ENCODE measurements at places on chromosomes 13 and 19.

- DNase-seq, result no peak
These were observed 10.2 kb upstream of the F7 start for GRCh38 chr13:113095146-113096051.

- peak; percentile 73 for DNase-seq
These were observed 1.5 kb downstream of the SBNO2 start for GRCh38 chr19:1172353-1173158.

DNA sequence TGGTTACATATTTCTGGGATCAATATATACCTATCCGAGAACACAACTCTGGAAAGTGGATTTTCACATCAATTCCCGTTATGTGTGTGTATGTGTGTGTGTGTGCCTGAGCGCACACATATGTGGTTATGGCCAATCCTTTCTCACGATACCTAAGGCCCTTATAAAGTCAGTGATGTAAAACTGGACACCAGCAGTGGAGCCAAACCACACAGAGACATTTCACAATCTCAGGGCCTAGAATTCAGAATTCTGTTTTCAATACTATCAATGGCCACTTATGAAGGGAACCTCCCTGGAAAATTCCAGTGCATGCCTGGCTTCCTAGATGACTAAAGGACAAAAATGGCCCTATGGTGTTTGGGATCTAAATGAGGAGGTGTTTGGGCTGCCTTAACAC lies 187.3 kb upstream of the UBL3 start:
- no peak for DNase-seq

DNA sequence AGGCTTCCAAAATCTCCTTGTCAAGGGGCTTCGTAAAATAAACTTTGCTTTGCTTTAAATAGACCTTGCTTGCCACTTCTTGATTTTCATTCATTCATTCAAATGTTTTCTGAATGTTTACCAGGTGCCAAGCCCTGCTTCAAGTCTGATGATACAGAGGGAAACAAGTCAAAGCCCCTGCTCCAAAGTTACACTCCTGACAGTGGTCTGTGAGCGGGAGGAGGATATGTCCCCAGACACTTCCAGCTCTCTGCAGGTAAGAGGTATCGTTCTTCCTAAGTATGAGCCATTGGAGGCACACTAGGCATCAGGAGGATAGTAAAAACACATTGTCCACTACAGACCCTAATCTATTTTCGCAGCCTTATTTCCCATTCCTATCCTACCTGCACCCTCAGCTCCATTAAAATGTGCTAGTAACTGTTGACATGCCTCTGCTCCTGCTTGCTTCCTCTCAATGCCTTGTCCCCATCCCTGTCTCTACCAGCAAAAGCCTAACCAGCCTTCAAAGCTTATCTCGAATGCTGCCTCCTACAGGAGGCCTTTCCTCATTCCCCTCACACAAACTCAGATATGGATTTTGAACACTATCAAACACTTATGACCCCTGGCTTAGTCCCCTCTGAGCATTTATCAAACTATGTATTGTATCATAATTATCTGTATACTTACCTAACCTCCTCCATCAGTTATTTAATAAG lies 6.2 kb upstream of the WBP4 start:
- DNase-seq, result no peak

- no peak for DNase-seq
These were observed 444.8 kb downstream of the LIG4 start for GRCh38 chr13:107770541-107770940.

DNA sequence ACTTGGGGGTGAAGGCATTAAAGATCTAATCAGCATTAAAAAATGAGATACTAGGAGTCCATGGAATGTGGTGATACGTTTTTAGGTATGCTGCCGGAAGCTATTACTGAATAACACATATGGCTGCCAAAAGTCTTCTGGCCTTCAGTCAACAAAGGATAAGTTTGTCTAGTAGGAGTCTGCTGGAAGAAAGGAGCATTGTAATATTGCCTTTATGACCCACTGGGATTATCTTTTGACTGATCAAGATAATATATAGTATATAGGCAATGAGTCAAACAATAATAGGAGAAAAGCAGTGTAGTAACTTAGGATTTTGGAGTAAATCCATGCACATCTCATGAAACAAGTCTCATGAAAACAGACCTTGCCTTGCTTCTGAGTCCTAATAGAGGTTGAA lies 295.4 kb downstream of the SLITRK6 start:
- DNase-seq, result no peak

DNA sequence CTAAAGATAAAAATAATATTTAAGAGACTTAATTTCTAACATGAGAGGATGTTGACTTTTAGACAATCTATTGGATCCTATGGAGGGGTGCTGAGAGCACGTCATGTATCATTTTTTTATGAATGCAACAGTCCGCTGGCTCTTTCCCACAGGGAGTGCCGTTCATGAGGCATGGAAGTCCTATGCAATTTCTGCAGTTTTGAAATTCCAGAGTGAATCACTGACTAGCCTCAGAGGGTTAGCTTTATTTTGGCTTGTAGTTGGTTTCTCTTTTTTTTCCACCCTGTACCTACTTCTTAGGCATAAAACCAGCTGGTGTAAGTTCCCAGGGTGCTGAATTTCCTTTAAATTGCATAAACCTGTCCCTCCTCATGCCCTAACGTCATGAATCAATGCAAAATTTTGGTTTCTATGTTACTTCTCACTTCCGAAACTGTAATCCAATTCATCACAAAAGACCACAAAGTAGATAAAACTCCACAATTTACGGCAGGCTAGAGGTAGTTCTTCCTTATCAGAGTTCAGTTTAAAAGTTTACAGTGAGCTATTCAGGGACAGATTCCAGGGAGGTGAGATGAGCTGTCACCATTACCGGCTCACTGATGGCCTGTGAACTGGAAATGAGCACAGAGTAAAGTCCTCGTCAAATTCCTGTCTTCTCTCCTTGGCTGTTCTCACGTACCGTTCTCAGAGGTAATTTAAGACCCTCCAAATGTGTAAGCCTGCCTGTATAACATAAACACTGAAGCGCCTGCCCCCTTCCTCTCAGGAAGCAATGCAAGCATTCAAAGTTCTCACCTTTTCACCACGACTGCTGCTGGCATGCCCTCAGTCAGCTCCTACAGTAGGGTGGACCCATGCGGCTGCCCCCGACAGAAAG lies 216.6 kb upstream of the SLC10A2 start:
- DNase-seq, result no peak

GRCh38 chr13:100517728-100518127 lies 70.9 kb downstream of the GGACT start:
- peak; percentile 16 for DNase-seq

DNA sequence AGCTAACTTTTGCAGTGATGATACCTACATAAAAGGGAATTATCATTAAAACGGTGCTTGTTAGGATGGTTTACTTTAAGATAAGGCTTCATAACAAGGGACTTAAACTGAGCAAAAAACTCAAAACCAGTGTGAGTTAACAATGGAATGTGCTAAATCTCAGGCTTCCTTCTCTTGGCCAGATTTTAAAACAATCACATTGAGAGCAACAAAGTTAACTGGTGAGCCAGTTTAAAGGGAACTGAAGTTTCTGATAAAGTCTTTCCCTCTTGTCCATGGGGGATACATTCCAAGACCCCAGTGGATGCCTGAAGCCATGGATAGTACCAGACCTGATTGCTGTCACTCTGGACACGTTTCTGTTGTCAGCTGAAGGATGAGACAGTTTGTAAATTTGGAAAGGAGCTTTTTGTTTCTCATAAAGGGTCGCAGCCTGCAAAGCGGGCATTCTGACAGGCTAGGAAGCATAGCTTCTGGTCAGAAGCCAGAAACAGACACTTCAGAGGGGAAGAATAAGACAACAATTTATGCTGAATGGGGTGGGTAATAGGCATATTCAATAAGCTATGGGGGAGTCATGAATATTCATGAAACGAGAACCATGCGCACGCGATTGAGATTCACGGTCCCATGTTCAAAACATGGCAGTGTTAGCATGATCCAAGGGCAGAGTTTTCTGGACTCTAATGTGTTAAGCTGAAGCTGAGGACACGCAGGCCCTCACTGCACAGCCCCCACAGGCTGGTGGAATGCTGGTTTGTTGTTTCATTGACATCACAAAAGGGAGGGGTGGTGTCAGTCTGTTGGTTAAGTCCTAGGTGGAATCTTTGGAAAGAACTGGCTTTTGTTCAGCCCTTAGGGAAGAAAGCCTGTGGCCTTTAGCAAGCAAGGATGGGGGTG lies 150.6 kb upstream of the RNF113B start:
- DNase-seq, result no peak

- no peak for DNase-seq
These were observed 397 bp downstream of the SLC44A2 start for GRCh38 chr19:10625762-10626138.

DNA sequence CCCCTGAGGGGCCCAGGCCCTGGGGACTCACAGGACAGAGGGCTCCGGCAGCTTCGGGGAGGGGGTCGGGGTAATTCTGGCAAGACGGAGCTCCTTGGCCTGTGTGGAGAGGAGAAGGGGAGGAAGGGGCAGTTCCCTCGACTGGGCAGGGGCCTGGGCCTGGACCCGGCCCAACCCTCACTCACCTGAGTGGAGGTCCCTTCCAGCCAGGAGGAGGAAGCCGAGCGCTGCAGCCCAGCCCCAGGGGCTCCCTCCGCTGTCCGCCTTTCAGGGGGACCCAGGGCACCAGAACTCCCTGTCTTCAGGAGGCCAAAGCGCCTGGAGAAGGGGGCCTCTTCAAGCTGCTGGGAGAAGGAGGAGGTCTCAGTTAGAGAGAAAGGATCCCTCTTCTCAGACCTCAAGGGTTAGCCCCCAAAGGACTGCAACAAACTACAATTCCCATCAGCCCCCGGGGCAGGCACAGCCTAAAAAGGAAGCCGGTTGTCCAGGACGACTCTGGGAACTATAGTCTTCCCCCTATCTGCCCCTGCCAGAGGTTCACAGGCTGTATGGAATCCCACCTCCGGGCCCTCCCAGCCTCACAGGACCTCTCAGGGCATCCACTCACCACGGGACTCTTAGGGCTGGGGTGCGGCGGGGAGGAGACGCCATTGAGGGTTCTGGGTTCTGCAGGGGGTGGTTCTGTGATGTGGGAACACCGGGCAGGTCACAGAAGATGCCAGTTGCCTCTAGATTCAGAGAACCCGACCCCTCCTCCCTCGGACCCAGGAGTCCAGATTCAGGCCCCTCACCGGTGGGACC lies 19.8 kb downstream of the EPS8L1 start:
- no peak for DNase-seq

DNA sequence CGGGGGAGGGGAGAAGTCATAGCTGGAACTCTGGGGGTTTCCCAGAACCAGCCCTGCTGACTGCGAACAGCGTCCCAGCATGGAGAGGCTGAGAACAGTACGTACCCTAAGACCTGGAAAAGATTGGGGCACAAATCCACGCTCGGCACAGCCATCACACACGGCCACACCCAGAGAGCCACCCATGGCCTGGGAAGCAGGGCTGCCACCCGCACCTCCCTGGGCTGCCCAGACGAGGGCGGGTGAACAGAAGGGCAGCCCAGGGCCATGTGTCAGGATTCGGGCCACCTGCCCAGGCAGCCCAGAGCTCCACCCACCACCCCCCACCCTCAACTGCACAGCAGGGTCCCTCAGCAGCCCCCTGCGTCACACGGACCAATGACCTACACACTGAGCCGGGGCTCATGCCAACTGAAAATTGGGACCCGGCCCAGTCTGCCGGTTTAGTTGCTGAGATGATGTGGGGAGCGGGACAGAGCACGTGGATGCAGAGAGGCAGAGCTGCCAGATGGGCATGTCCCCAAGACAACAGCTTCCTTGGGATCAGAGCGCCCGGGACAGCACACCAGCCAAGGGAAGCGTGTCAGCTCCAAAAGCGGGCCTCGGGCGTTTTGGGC lies 8.5 kb downstream of the UBXN6 start:
- no peak for DNase-seq

DNA sequence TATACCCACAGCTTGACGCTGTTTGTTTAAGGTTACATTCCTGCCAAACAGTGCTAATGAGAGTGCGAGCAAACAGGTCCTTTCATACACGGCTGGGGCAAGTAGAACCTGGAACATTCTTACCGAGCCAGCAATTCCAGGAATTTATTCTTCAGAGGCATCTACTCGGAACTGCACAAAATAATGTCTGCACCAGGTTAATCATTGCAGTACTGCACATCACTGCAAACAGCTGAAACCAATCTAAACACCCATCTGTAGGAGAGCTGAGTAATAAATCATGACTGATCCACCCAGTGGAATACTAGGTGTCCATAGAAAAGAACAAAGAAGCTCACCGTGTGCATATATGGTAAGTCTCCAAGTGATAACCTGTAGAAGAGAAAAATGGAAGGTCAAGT lies 1.2 kb upstream of the ZNF579 start:
- DNase-seq, result no peak

GRCh38 chr19:343451-343931 lies 1.1 kb downstream of the MIER2 start:
- no peak for DNase-seq

GRCh38 chr19:47284324-47284899 lies 9.7 kb downstream of the INAFM1 start:
- peak; percentile 77 for DNase-seq

- no peak for DNase-seq
These were observed 851.0 kb upstream of the KLHL1 start for GRCh38 chr13:70959035-70959775.

DNA sequence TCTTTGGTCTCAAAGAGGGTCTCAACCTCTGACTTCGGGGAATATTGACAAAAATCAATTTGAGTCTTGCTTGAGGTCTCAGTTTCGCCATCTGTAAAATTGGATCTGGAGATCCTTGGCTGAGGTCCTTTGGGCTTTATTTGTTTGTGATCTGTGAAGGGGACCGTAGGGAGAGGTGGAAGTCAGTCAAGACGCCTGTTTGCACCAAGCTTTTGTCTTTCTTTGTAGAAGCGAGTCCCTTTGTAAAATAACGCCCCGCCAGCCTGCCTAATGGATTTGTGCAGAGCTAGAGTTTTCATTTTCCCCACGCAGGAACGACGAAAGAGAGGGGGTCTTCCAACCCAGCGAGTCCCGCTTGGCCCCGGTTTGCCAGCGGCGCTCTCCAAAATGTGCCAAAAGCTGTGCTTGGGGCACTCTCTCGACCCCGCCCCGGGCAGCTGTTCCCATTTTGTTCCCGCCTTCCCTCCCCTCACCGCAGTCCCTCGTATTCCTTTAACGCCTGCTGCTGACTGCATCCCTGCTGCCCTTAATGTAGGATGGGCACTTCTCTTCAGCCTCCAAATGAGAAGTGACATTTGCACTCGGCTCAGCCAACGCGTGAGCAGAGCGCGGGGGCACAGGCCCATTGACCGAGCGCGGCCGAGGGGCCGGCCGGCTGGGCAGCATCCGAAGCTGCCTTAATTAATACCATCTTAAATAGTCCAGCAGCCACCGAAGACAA lies 13.0 kb downstream of the ZIC5 start:
- no peak for DNase-seq

GRCh38 chr13:44573790-44574465 lies 2.2 kb downstream of the TSC22D1 start:
- DNase-seq, result peak; percentile 15

- peak; percentile 44 for DNase-seq
These were observed 8.3 kb upstream of the NANOS3 start for GRCh38 chr19:13868663-13869062.

GRCh38 chr19:18408053-18408476 lies 10.6 kb upstream of the LRRC25 start:
- DNase-seq, result peak; percentile 66

Data from suppressor macrophage treated with lipopolysaccharide for 4 hours (primary cell).